ENCODE measurements at places on chromosomes 4 and X.
A peak's percentile ranks its signal among the peaks of the same experiment; 100 is the strongest.

DNA sequence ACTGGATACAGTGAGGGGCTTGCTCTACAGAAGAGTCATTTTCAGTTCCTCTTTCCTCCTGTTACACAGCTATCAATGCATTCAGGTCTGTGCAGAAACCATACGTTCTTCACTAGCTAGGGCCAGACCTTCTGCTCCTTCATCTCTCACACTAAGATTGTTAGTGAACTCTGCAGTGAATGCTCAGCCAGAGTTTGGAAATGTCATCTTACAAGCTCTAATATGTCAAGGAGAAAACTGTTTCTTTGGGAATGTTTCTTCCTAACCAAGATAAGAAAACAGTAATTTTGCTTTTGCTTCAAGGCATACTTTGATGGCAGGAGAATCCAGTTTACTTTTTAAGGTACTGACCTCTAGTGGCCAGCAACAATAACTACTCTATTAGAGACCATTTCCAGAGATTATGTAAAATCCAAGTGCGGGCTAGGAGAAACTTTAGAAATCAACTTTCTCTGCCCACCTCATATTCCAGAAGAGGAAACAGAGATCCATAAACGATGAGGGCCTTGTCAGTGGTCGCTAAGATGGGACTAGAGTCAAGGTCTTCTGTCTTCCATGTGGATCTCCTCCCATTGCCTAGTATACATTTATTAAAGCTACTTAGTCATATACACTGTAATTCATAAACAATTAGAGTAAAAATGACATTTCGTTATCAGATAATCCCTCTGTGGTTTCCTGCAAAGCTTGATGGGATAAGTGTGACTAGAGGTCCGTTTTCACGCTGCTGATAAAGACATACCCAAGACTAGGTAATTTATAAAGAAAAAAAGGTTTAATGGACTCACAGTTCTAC, 12.1 kb upstream of the CC2D2A start:
- no peak for DNase-seq

- DNase-seq, result no peak
Observed at GRCh38 chrX:43745938-43746721, 90.0 kb downstream of the MAOA start.

DNA sequence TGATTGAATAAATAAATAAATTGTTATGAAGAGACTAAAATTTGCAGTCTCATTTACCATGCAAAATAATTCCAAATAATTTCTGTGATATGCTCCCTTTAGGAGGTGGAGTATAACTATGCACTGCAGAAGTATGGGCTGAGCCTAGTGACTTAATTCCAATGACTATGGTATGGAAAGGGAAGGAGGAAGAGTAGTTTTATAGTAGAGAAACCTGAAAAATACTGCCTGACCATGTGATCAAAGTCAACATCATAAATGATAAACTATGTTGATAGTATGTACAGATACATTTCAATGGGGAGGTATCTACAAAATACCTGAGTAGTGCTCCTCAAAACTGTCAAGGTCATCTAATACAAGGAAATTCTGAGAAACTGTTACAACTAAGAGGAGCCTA, 14.6 kb downstream of the CXCL8 start:
- no peak for DNase-seq

DNA sequence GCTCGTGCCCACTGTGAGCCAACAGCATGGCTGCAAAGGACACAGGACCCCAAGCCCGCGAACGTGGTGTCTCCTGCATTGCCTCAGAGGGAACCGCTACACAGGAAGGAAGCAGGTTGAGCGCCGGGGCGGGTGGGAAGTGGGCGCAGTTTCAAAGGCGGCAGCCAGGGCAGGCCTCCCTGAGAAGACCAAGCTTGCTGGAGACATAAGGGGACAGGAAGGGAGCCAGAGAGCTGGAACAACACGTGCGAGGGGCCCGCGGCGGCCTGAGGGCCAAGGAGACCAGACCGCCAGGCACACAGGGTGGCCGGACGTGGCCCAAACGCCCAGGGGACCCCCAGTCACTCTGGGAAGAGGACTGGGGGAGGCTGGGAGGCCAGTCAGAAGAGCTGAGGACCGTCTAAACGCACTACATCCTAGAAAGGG, 32.0 kb downstream of the CTBP1 start:
- DNase-seq, result peak; percentile 53

GRCh38 chr4:78735697-78736096, 40.5 kb upstream of the BMP2K start:
- DNase-seq, result no peak

Data from stimulated activated CD4-positive, alpha-beta T cell treated with anti-CD3 and anti-CD28 coated beads, Interleukin-1b, Interleukin-23, amount 100 ng/mL, for 4 hours (primary cell).